Left renal pelvis (tissue), 4 donors: ENCODE measurements at places on chromosomes 2 and 18.

GRCh38 chr18:39186008-39186407 is 1620.4 kb upstream of the CELF4 start:
- DNase-seq = no peak

GRCh38 chr2:8247905-8248622 is 433.8 kb upstream of the ID2 start:
- DNase-seq = no peak

DNA sequence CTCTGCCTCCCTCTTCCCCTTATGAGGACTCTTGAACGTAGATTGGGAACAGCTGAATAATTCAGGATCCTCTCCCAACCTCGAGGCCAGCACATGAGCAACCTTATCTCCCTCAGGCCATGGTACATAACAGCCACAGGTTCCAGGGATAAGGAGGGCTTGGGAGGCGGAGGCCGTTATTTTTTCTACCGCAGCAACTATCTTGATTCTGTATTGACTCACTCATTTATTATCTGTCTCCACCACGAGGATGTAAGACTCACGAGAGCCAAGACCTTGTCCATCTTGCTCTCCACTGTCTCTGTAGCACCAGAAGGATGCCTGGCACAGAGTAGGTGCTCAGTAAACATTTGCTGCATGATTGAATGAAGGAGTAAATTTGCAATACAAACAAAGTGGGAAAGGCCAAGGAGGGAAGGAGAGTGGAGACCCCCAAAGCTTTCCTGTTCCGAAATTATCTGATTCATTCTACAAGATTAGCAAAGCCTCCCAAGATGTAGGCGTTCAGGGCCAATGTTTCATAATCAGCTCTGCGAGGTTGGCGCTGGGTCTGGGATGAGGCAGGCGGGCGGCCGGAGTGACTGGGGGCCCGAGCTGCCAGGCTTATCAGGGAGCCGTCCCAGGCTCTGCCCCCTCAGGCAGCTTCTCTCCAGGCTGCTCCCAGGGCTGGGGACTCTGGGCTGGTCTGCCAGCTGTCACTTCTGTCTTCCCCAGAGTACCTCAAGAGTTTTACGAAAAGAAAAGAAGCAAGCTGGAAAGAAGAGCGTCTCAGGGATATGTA is 31.6 kb downstream of the INPP5D start:
- no peak for DNase-seq

GRCh38 chr18:80088823-80089222 is 20.2 kb upstream of the ADNP2 start:
- DNase-seq = no peak

- DNase-seq = no peak
Measured at GRCh38 chr2:172208791-172209325, 106.2 kb upstream of the DLX2 start.

DNA sequence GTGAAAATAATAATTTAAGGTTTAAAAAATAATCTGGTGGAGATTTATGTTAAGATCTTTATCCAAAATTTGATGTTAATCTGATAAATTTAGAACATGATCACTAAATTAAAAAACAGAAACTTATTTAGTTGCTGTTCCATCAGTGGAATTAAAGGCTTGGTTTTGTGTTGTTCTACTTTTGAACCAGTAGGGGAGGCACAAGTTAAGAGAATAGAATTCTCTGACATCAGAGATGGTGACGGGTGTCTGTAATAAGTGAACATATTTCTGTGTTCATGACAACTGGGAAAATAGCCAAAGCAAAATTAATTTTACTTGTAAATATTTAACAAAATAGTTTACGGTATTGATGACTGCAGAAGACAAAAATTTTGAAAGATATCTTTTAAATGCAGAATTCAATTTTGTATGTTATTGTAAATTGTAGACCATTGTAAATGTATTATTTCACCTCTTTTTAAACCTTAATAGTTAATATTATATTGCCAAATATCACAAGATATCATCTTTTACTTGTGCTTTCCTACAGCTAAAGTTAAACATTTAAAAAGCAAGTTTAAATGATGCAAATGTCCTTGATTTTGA is 106.0 kb downstream of the UBR3 start:
- DNase-seq = no peak

- DNase-seq = no peak
Measured at GRCh38 chr2:206045251-206045650, 40.7 kb downstream of the INO80D start.

GRCh38 chr18:38496222-38496793 is 930.7 kb upstream of the CELF4 start:
- DNase-seq = no peak

- no peak for DNase-seq
Measured at GRCh38 chr2:151771599-151772358, 37.5 kb upstream of the NEB start.

GRCh38 chr18:76353500-76353899 is 141.5 kb downstream of the ZNF516 start:
- DNase-seq = no peak

GRCh38 chr2:123362671-123363440 is 662.2 kb upstream of the CNTNAP5 start:
- DNase-seq = no peak

DNA sequence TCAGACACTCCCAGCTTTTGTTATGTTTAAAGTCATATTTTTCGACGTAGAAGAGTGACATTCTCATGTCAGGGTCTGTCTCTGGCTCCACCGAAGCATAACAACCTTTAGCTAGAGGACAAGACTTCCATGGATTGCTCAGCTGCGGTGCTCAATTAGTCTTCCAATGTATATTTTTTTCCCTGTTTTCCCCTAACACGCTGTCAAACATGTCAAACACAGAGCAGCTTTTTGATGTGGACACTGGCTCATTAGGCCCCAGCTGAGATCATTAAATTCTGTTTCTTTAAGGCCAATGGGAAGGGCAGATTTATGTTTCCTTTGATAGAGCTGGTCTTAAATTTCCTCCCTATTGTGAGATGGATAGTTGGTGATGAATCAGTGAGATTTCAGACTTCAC is 525.4 kb downstream of the PIK3C3 start:
- peak; percentile 14 for DNase-seq

DNA sequence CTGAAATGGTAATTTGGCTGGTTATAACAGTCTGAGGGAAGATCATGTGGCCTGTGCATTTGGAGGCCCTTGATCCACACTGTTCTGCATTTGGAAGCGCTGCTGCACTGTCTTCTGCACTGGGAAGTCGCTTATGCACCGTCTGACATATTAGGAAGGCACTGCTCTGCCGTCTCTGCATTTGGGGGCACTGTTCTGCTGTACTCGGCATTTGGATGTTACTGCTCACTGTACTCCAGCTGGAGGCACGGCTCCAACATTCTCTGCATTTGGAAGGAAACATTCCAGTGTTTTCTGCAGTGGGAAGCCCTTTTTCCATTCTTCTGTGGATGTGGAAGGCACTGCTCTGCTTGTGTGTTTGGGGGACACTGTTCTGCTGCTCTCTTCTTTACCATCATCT is 9.6 kb upstream of the PROM2 start:
- DNase-seq = no peak

- no peak for DNase-seq
Measured at GRCh38 chr18:10152475-10152874, 238.7 kb downstream of the VAPA start.

- DNase-seq = no peak
Measured at GRCh38 chr2:86477349-86477748, 36.2 kb downstream of the KDM3A start.

DNA sequence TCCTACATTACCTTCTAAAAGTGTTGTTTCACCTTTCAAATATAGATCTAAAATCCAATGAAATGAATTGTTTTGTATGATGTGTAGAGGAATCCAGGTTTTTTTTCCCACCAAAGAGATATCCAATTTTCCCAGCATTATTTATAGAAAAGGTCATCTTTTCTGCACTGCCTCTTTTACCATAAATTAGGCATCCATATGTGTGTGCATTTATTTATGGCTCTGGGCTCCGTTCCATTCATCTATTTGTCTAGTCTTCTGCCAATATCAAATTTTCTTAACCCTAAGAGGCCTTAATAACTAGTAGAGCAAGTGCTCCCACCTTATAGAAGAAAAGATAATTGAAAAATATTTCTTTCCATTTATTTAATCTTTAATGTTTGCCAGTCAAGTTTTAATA is 88.3 kb downstream of the ATAD2B start:
- no peak for DNase-seq

DNA sequence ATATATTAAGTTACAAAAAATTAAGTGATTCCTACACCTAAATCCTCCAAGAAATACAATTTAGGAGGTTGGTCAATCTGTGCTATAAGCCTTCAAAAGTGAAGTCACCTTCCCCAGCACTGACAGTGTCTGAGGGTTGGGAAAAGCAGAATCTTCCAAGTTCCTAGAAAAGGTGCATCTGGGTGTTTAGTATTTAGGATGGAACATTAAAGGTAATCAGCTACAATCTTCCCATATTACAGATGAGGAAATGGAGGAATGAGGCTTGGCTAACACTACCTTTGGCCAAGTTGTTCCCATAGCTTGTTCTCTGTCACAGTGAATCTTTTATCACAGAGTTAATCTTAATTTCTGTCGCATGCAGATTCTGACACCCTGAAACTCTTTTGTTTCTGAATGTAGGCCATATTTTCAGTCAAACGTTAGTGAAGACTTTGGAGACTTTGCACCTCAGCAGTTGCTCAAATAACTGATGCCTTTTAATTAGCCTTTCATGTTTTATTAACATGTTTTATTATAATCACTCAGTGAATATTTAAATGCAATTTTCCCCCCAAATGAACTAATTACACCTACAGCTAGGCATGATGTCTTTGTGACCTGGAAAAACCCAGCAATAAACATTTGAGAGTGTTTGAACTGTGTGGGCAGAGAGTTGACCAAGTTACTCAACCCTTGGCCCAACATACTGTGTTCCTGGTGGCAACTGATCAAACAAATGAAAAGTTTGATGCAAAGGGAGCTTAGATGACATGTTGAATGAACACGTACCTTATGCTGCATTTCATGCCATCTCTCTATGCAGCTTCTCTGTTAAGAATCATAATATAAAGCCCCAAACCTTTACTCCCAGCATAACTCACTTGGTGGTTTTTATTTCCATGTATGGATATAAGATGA is 17.6 kb downstream of the FN1 start:
- no peak for DNase-seq

GRCh38 chr2:201715459-201715858 is 17.0 kb upstream of the MPP4 start:
- DNase-seq = no peak

- DNase-seq = no peak
Measured at GRCh38 chr2:96953611-96953978, 32.8 kb downstream of the FAM178B start.

DNA sequence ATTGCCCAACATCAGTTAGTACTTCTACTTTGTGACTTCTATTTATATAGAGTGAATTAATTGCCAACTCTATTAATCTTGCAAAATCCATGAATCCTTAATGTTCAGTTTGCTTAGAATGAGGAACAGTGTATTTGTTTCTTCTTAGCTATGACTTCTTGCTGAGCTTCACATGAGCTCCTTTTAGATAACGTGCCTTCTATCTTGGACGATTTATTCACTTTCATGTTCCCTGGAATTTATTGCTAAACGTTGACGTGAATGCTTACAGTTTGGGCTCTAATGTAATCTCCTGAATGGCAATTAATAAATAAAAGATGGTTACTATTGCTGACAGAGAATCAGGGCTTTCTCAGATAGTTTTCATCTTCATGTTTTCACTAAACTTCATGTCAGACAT is 384.5 kb upstream of the NRP2 start:
- DNase-seq = no peak

GRCh38 chr2:96888072-96889011 is 18.5 kb upstream of the SEMA4C start:
- no peak for DNase-seq

- no peak for DNase-seq
Measured at GRCh38 chr2:54914637-54915036, 135.6 kb downstream of the RTN4 start.

DNA sequence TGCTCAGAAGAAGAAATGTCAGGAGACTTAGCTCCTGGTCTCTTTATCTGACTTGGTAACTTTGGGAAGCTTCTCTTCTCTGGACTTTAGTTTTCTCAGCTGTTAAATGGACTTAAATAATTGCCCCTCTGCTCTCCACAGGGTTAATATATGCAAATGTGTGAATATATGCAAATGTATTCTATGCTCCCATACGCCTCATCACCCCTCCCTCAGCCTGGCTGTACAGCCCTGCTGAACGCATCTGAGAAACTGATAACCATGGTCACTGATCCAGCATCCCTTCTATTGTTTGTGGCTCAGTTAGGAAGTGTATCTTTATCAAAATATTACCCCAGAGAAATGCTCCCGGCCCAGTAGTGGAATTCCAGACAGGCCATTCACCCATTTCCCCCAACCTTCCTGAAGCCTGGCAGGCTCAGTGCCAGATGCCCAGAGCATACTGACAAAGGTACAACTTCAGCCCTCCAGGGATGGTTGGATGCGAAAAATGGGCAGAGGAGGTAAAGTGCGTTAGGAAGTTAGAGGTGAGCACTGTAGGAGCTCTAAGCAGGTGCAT is 103.4 kb downstream of the DYSF start:
- DNase-seq = no peak

DNA sequence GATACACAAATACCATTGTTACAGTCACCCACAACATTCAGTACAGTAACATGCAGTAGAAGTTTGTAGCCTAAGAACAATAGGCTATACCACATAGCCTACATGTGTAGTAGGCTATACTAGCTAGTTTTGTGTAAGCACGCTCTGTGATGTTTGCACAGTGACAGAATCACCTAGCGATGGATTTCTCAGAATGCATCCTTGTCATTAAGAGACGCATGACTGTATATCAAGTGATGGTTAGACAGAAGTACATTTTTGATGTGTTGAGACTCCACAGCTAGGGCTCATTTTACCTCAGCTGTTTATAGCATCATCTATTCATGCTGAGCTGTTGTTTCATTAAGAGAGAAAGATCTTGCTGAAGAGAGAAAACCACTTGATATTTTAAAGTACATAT is 19.4 kb downstream of the PLEKHA3 start:
- DNase-seq = no peak
